ENCODE measurements at places on chromosomes 2 and 18.

DNA sequence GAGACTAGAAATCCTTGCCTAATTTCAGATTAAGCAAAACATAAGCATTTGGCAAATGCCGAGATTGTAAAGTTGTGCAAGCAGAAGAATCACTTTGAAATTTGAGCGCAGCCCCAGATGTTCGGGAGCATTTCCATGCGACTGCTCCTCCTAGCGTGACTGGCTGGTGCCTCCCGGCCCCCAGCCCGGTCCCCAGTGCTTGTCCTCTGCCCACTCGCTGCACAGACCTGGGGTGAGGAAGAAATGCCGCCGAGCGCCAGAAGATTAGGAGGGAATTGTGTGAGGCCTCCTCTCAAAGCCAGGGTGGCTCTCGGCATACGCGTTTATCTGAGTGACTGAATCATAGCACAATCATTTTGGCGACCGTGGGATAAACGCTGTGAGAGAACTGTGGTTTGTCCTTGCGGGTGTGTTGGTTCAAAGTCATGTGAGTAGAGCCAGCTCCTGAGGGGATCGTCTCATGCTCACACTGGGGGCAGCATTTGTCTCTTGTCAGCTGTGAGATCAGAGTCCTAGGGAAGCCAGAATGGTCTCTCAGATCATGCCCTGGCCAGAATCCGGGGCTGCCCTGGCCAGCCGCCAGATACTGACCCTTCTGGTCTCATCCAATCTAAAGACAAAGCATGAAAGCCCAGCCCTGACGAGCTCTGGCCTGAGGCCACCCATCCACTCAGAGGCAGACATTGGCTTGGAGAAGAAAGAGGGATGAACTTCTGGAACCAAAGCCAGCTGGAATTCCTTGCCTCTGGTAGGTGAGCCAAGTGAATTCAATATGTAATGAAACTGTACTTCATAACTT is 189.3 kb downstream of the SH3RF3 start:
- peak; percentile 85 for DNase-seq

- no peak for DNase-seq
Observed at GRCh38 chr2:58182527-58182926, 58.6 kb downstream of the FANCL start.

DNA sequence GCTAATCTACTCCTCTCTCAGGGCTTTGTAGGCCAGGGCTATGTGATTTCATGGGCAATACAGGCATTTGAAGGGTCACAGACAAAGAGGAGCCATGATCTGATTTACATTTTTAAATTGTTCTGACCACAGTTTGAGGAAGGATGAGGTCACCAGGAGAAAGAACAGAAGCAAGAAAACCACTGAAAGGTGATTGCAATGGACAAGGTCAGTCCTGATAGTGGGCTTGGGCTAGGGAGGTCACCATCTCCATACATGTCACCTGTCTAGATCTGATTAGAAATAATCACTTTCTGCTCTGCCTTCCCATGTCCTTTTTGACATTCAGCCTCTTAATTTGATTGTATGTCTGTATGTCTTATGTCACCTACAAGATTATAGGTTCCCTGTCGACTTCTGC is 248.9 kb upstream of the CWC22 start:
- DNase-seq: no peak

DNA sequence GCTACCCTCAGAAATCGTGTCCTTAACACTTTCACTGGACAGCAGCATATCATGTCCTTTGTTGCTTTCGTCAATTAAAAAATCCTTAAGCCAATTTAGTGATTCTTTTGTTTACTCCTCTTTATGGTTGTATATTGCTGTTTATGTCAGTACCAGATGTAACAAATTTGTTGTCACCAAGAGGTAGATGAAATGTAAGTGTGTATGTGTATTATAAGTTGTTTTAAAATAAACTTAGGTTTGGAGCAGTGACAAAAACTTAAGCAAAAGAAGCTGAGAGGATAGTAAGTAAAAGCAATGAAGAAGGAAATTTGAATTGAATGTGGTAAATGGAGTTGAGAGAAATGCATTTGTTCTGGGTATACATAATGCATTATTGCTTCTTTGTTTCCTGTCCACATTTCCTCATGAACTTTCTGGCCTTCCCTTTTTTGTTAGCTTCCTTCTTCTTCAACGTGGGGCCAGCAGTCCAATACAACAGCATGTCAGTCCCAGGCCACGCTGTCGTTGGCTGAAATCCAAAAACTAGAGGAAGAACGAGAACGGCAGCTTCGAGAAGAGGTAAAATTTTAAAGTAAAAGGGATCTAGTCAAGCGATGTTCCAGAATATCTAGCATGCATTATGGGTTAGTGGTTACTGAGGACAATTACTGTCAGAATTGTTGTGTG is 30.5 kb upstream of the SNORC start:
- DNase-seq: no peak

GRCh38 chr2:100292022-100292580 is 30.2 kb downstream of the LONRF2 start:
- DNase-seq: peak; percentile 92

DNA sequence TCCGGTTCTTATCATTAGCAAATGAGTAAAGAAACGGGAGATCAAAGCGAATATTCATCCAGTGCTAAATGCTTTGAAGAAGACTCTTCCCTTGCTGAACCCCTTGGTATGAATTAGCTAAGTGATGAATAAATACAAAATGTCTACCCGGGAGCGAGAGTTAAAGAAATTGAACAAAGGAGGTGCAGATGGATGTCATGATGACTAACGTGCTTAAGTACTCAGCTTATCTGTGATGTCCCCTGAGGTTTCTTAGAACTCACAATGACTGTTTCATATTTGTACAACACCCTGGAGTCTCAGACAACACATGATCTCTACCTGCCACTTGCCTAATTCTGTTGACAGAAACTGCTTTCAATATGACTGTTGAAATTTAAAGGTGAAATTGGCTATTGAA is 148.5 kb downstream of the TMEM200C start:
- DNase-seq: no peak

GRCh38 chr18:78540636-78541529 is 438.7 kb upstream of the SALL3 start:
- DNase-seq: no peak

- DNase-seq: peak; percentile 31
Observed at GRCh38 chr2:204109681-204110080, 173.1 kb downstream of the ICOS start.

DNA sequence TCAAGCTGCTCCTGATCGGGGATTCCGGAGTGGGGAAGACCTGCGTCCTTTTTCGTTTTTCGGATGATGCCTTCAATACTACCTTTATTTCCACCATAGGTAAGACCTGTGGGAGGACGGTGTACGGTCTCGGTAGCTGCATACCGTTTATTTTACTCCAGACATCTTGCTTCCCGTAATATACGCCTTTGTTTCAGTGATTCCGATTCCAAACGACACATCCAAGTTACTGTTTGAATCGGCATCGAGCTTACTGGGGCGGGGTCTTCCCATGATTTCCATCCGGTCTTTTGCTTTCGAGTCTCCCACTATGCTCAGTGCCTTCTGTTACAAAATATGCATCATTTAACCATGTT is 731 bp downstream of the RAB10 start:
- no peak for DNase-seq

- DNase-seq: no peak
Observed at GRCh38 chr18:32911660-32912284, 138.9 kb upstream of the KLHL14 start.

DNA sequence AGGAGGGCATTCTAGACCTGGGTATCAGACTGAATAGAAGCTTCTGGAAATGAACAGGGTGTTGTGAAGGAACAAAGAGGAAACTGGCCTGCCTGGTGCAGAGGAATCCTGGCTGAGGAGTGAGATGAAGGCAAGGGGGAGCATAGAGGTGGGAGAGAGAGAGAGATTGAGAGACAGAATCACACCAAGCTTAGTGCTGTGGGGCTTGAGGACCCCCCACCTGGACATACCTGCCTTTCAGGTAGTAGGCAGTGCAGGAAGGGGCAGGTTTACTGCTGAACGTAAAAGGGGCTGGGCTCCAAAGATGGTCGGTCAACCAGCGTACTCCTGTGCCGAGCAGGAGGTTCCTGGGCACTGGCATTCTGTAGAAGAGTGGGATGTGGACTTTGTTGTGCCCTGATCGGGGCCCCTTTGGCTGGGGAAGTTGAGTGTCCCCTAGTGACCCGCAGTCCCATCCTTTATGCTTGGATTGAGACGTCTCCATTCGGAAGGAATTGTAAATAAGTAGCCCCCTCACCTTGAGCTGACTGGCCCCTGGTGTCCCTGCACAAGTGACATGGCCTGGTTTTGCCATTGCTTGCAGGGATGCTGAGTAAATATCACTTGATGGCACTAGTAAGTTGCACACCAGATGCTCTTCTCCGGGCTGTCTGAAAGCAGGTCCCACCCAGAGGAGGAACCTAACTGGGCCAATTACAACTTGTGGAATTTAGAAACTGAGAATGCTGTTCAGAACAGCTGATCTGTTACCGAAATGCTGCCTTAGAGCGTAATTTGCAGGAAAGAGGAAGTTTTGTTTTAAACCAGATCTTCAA is 1.4 kb downstream of the UBE2F start:
- DNase-seq: peak; percentile 31

- no peak for DNase-seq
Observed at GRCh38 chr2:126172631-126173184, 483.2 kb upstream of the GYPC start.

DNA sequence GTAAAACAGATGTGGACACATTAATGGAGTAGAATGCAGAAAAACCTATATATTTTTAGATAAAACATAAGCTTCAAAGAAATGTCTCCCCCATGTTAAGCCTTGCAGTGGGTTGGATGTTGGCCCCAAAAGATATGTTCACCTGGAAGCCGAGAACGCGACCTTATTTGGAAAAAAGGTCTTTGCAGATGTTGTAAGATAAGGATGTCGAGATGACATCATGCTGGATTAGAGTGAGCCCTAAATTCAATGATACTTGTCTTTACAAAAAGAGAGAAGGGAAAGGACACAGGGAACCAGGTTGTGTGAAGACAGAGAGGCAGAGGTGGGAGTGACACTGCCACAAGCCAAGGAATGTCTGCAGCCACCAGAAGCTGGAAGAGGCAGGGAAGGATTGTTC is 3.1 kb upstream of the NCK2 start:
- DNase-seq: no peak

- no peak for DNase-seq
Observed at GRCh38 chr2:208982831-208983230, 441.0 kb upstream of the MAP2 start.

DNA sequence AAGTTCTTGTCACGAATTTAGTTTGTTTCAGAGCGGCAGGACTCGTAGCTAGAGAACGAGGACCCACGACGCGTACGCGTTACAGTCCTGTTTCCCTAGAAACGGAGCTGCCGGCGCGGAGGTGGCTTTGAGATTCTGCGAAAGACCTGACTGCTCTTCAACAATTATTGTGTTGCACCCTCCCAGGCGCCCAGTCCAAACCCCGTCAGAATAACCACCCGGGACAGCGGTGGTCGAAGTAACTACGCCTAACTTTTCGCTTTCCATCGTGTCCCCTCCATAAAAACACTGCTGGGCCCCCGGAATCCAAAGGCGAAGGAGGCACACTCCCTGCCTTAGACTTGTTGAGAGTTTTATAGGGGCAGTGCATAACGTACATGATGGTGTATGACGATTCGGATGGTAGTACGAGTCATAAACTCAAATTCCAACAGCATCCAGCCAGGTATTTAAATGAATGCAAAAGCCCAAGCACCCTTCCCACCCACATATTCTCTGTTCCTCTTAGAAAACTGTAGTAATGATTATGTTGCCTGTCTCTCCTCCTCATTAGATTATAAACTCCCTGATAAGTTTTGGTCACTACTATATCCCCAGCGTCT is 651 bp upstream of the STAM2 start:
- no peak for DNase-seq

- no peak for DNase-seq
Observed at GRCh38 chr18:805755-806110, 6.3 kb downstream of the YES1 start.

DNA sequence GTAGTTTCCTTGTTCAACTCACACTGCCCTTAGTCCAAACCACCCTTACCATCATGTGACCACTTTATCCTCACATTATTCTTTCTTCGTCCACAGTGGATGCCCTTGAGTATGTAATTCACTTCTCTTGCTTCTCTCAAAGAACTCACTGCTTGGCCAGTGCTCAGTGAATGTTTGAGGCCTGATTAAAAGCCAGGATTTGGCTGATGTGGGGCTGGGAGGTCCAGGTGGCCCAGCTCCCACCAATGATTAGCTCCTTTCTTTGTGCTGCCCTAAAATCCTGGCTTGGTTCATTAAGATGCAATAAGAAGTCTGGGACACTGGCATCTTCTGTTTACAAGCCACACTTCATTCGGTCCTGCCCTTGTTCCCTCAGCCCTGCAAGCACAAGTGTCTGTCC is 97.8 kb upstream of the CELF4 start:
- no peak for DNase-seq

- DNase-seq: no peak
Observed at GRCh38 chr2:121140734-121141133, 144.3 kb downstream of the TFCP2L1 start.

DNA sequence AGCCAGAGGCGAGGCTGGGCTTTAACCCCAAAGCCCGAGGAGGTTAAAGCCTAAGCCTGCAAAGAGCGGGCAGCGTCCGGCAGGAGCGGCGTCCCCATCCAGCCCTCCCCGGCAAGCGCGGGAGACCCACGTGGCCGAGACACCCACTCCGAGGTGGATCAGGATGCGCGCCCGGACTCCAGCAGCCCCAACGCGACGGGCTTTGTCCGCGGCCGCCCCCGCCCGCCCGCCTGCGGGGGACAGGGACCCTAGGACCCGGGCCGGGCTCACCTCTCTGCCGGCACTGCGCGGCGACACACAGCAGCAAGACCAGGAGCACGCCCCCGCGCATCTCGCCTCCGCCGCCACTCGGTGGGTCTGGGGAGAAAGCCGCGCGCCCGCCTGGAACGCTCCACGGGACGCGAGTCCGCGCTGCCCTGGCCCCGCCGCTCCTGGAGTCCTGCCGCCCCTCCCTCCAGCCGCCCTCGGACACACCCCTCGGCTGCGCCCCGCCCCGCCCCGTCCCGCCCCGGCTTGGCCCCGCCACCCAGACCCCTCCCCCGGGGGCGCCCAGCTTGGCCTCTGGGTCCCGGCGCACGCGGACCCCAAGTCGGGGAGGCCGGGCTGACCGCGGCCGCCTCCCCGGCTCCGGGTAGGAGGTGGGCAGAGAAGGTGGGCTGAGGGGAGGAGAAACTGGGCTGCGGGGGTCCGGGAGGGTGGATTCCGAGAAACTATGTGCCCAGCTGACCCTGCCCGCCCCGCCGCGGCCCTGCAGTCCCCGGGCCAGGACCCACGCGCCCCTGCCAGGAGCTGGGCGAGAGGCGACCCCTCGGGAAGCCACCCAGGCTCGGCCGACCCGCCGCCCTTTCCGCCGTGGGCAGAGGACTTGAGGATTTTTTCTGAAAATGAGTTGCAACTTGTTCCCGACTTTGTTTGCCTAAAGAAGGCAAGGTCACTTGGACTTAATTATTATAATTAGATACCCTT is at the start of gene LAMA1:
Gene LAMA1 (minus strand): TSS at position 408 of the 966 bp plus-strand sequence. CDS start 77 bp downstream, at position 331.
- DNase-seq: no peak

DNA sequence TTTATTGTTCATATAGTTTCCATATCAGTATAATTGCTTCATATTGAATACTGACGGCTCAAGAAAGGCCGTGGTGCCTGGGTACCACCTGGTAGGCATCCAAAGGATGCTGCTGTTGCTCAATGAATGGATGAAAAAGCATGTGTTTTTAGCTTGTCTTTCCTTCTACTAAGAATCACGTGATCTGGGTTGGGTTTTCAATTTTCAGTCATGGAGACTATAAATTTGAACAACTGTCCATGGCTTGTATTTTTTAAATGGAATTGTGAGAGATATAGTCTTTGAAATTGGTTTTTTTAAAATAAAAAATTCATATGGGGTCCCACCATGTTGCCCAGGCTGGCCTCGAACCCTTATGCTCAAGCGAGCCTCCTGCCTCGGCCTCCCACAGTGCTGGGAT is 25.3 kb downstream of the EMILIN2 start:
- DNase-seq: no peak

Data from uterus (tissue), 4 donors.